Regular cardiac myocyte (primary cell): ENCODE measurements at places on chromosomes 6 and 20. TPM values are rescaled to one million over a fixed set of nuclear protein-coding genes. Genes with fewer than 3 reads are reported as not detected.

Gene MLN
- total RNA-seq: not detected in 2 replicates

Gene KCNB1
- total RNA-seq: under 0.01 TPM in 2 replicates

Gene SYNDIG1
- 0.58 and 1.4 TPM in 2 replicates for total RNA-seq

Gene ADA
- total RNA-seq: 9.0 and 14.4 TPM in 2 replicates

Gene SLC13A3
- 0.38 and 2.3 TPM in 2 replicates for total RNA-seq

Gene NOX3
- total RNA-seq: not detected in 2 replicates

Gene FAM209A
- total RNA-seq: under 0.01 TPM in 1 of 2 replicates, not detected in the other

Gene SMOC2
- total RNA-seq: 0.28 TPM in 1 of 2 replicates, not detected in the other

Gene TFB1M
- total RNA-seq: 19.4 and 33.8 TPM in 2 replicates

Gene CLVS2
- not detected in 2 replicates for total RNA-seq

Gene RBM24
- 5.6 and 8.2 TPM in 2 replicates for total RNA-seq

Gene ACTL10
- 2.7 and 2.8 TPM in 2 replicates for total RNA-seq

Gene ANKRD66
- total RNA-seq: not detected in 2 replicates

Gene SPEF1
- total RNA-seq: under 0.01 and 0.19 TPM in 2 replicates

Gene ZNF311
- 0.96 and 2.3 TPM in 2 replicates for total RNA-seq

Gene MATN4
- 0.19 TPM in 1 of 2 replicates, not detected in the other for total RNA-seq

Gene IRF4
- 0.19 and 0.28 TPM in 2 replicates for total RNA-seq

Gene DACT2
- 2.7 and 10.4 TPM in 2 replicates for total RNA-seq

Gene OR2J3
- total RNA-seq: not detected in 2 replicates

Gene MLIP
- not detected in 2 replicates for total RNA-seq

Gene ZC3H12D
- total RNA-seq: under 0.01 TPM in 2 replicates

Gene RIMS1
- total RNA-seq: 17.1 and 39.5 TPM in 2 replicates

Gene POLH
- total RNA-seq: 27.9 and 31.6 TPM in 2 replicates

Gene APOBEC2
- not detected in 2 replicates for total RNA-seq

Gene OLIG3
- not detected in 2 replicates for total RNA-seq

Gene POFUT1
- total RNA-seq: 43.1 and 53.3 TPM in 2 replicates

Gene GHRH
- total RNA-seq: not detected in 2 replicates

Gene ENPP1
- total RNA-seq: 11.7 and 26.8 TPM in 2 replicates

Gene VGLL2
- total RNA-seq: not detected in 2 replicates

Gene TMEM217
- 1.2 and 2.5 TPM in 2 replicates for total RNA-seq

Gene GPSM3
- total RNA-seq: 1.5 and 1.7 TPM in 2 replicates

Gene OR5V1
- total RNA-seq: not detected in 2 replicates

Gene HTR1B
- under 0.01 TPM in 1 of 2 replicates, not detected in the other for total RNA-seq

Gene LTA
- total RNA-seq: not detected in 2 replicates

Gene NKX2-4
- not detected in 2 replicates for total RNA-seq

Gene TREM2
- not detected in 2 replicates for total RNA-seq

Gene PRL
- not detected in 2 replicates for total RNA-seq

Gene PXDC1
- 50.8 and 82.9 TPM in 2 replicates for total RNA-seq

Gene RPS6KA2
- 38.3 and 74.1 TPM in 2 replicates for total RNA-seq

Gene DYNLT2
- total RNA-seq: 0.58 and 2.0 TPM in 2 replicates

Gene ACSS1
- 2.3 and 6.8 TPM in 2 replicates for total RNA-seq
